LHCN-M2 (cell line): ENCODE measurements at places on chromosomes 2 and 18.
A peak's percentile ranks its signal among the peaks of the same experiment; 100 is the strongest.

DNA sequence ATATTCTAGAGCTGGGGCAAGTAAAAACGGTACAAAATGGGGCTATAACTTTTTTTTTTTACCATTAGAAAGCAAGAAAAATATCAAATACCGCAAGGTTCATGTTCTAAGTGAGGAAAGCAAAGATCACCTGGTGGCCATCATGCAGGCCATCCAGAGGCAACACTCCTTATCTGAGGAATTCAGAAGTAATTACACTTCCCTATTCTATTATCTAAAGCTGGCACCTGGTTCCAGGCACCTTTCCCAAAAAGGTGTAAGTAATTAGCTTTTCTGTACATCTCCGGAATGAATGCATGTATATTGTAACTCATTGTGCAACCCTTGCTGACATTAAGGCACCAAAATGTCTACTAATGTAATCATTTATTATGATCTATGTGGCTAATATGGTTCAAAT lies 152.5 kb upstream of the GYPC start:
- no peak for DNase-seq

- no peak for DNase-seq
Observed at GRCh38 chr2:224994242-224994823, 47.9 kb downstream of the DOCK10 start.

- DNase-seq, result peak; percentile 76
Observed at GRCh38 chr2:215879977-215880940, 133.1 kb downstream of the MREG start.

DNA sequence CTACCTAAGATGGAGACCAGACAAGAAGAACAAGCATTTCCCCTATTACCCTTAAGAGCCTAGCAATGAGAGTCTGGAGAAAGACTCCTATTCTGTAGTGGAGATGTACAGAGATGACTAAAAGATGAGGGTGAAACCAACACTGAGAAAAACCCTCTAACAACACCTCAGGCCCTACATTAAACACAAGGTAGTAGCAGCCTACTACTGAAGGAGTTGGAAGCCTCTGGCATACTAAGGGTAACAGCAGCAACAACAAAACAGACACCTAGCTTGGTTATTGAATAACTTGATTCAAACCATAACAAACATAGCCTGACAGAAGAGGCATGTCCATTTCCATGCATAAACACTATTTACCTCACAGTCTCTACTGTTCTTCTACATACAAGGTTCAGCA lies 60.5 kb downstream of the UGP2 start:
- DNase-seq, result no peak

DNA sequence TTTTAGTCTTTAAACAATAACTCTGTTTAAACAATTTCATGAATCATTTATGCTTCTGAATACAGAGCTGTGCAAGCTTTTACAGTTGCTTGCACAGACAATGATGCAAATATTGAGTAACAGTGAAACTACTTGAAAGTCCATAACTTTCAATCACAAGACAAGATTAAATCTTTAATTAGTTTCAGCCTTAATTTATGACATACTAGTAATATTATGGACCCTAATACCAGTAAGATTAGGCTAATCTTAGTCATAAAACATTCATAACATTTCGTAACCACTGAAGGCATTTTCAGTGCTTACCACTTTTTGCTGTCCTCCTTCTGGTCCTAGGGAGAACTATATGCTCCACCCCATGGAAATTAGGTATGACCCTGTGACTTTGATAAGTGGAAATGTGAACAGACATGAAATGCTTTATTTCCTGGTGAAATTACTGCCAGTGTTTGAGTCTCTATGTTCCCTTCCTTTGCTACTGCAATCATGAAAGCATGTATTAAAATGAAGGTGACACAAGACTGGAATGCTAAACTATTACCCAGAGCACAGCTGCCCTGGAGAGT lies 1.8 kb upstream of the COBLL1 start:
- DNase-seq, result no peak

- no peak for DNase-seq
Observed at GRCh38 chr2:191479680-191480023, 198.3 kb upstream of the NABP1 start.

GRCh38 chr2:237059155-237059875 lies 26.4 kb upstream of the COPS8 start:
- no peak for DNase-seq

- peak; percentile 74 for DNase-seq
Observed at GRCh38 chr18:2657788-2658458, 2.4 kb downstream of the SMCHD1 start.

DNA sequence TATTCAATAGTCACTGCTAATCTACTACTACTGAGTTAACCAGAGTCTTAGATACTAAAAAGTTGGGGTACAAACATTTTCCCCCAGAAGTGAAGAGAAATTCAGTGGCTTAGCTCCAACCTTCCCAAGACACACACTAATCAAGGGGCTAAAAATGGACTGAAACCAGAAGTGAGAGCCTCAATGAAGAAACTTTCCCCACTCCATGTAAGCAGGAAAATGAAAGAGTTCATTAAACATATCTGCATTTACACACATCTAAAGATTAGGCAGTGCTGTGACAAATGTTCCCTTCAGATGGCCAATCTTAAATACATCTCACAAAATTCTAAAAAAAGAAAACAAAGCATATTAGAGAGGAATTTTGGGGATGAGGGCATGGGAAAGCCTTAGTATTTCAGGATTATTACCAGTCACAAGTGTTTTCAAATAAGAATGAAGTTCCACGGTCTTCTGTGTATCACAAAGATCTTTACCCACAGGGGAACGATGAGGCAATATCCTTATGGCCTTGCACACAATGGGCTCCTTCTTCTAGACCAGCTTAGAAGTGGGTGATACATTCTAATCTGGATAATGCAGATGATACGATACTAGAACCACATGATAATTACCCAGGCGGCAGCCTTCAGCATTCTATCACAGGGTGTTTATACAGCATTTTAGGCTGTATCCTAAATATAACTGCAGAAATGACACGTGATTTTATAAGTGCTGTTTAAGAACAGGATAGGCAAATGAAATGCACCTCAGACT lies 17.1 kb downstream of the ANKRD44 start:
- DNase-seq, result no peak

DNA sequence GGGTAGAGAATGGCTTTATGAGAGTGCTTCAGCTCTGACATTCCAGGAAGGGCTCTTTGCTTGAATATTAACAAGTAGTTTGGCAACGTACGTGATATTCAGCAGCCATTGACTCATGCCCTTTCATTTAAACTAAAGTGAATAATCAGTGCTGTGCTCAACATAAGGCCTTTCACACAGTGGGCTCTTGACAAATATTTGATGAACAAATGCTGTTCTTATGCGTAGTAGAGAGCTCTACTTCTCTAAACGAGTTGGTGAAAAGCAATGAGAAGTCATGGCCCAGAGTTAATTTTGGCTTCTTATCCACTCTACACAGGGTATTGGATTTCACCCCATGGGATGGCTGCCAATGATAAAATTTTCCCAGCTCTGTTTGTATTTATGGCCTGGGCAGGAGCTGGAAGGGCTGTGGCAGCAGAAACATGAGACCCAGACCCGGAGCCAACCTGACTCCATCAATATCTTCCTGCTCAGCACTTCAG lies 338.9 kb downstream of the CCDC85A start:
- peak; percentile 61 for DNase-seq

GRCh38 chr18:65257149-65257548 lies 493.7 kb upstream of the CDH7 start:
- DNase-seq, result no peak

DNA sequence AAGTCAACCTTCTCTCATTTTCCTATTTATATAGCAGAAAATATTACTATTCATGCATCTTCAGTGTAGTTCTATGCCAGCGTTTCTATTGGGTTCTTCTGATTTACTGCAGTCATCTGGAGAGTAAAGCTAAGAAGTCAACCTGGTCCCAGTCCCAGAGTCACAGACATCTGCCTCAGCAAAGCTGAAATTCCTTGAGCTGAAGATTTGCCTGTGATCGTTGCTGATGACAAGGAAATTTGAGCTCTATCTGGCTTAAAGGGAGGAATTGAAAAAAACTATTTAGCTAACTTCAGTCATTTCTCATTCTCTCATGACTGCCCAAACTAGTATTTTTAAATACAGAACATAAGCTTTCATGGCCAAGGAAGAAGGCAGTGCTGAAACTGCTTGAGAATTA lies 45.7 kb downstream of the RND3 start:
- no peak for DNase-seq

DNA sequence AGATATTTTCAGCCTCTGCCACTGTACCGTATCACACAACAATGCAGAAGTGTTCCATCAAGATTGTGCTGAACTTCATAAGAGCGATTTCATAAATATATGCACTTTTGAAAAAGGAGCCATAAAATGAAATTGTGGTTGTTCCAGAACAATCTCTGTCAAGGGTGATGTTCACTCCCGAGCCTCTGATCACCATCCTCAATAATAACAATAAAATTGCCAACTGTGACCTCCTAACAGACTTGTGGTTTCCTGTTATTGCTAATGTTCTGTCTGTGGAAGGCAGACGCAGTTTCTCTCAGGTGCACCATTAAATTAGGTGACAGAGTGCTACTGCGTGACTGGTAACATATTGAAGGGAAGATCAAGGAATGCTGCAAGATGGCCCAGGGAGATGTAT lies 383.7 kb downstream of the SOCS6 start:
- no peak for DNase-seq

DNA sequence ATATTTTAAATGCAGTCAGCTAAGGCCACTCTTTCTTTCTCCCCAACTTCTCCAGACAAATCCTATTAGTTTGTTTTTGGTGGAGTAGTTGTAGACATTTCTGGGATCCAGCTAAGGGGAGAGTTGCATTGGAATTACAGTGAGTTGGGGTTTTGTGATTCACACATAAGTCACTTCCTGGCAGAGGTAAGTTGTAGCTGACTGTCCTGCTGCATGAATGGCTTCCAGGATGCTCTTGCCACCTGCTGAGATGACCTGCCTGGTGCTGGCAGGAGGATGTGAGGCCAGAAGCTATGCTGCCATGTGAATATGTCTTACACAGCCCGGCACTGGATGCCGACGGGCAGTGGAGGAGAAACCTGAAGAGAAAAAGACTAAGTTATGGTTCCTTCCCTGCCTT lies 243.7 kb downstream of the TDRD15 start:
- DNase-seq, result no peak

DNA sequence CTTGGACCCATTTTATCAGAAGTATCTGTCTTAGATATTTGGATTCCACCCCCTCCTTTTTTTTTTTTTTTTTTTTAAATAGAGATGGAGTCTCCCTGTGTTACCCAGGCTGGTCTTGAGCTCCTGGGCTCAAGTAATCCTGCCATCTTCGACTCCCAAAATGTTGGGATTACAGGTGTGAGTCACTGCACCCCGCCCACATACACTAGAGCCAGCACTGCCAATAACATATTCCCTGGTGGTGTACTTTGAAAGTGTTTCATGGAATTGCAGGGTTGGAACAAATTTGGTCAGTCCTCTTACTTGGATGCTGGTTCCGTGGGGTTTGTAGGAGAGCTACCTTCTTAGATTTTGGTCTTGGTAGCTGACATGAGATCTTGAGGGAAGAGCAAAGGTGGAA lies 15.0 kb downstream of the PDCL3 start:
- DNase-seq, result no peak

- no peak for DNase-seq
Observed at GRCh38 chr2:176136374-176137251, 7.1 kb downstream of the HOXD8 start.

DNA sequence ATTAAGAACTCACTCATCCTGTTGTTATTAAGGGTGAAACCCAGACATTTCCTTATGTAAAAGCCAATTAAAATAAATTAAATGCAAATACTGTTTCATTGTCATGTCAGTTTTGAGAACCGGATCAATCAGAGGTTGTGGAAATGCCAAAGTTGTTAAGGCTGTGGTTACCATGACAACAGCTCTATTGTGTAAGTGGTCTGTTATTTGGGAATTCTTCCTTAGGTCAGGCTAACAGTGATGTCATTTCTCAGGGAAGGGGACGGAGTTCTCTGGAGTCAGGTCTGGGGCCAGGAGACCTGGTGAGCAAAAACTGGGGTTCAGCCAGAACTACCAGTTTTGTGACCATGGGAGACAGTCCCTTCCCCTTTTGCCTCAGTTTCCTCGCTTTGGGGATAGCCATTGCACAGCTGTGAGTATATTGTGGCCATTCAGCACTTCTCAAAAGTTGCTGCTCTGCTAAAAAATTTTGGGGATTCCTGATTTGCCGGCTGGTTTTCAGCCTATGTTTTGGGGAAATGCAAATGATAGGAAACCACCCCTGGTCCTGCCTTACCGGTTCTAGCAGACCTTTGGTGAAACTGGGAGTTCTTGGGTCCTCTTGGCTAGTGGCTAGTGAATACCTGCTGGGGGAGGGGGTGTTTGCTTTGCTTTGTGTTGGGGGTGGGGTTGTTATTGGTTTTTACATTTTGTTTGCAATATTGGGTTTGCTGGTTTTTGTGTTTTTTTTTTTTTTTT lies 21.6 kb downstream of the HPCAL1 start:
- no peak for DNase-seq

- peak; percentile 1 for DNase-seq
Observed at GRCh38 chr2:34423301-34423700, 824.2 kb upstream of the FAM98A start.

- no peak for DNase-seq
Observed at GRCh38 chr2:174633623-174633930, 36.0 kb upstream of the WIPF1 start.

- DNase-seq, result peak; percentile 89
Observed at GRCh38 chr2:199932312-199932855, 21.3 kb downstream of the C2orf69 start.

DNA sequence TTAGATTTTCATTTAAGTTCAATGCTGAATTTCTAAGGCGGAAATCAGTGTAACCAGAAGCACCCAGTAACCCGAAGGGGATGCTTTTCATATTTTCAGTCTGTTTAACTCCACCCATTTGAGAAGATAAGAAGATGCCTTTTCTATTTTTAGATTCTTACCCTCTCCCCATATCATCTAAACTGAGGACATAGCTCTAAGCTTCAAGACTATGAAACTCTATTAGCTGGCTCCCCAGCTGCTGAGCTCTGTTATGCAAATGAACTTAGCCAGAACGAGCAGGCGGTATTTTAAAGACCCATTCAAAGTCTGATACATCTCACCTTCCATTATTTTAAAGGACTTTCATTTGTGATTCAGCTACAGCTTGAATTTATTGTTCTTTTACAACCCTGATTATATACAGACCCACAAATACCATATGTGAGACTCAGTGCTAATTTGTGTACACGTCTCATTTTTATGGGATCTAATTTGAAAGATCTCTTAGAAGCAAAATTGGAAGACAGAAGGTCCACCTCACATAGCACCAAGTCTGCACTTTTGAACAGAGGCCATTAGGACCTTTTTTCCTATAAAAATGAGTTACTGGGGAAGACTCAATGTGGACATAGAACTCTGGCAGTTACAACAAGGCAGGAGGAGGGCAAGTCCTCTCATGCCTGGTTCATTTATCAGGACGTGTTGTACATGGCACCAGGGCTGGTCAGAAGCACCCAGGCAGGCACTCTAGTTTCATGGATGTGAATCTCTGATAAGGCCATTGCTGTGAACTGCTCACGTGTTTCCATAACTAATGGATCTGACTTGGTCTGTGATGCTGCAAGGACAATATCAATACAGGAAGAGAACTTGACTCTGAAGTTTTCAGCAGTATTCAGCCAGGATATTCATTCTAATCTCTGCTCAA lies 16.3 kb downstream of the CDC42EP3 start:
- peak; percentile 60 for DNase-seq
